ENCODE measurements at places on chromosomes 4 and X.

- no peak overlapping the region for H3K4me3 ChIP-seq
- DNase-seq: no peak
- no peaks in the 10 kb centered on the region for H3K27me3 ChIP-seq
These were observed 286.1 kb upstream of the PRPS2 start for GRCh38 chrX:12505127-12505526.

DNA sequence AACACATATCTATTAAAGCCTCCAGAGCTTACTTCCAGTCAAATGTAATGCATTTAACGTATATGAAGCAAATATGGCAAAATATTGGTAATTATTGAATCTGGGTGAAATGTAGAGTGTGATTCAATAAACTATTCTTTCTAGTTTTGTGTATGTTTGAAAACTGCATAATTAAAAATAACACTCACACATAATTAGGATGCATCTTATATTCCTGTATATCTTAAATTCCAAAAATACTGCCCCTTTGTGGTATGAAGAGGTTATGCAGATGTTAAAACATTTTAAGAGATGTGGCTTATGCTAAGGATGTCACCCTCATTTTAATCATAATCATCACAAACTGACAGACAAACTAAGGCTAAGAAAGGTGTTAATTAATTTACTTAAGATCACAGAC is 182.9 kb downstream of the COX18 start:
- no peak overlapping the region for H3K4me3 ChIP-seq
- no peaks in the 10 kb centered on the region for H3K36me3 ChIP-seq
- no peak overlapping the region for H3K27ac ChIP-seq
- no peaks in the 10 kb centered on the region for H3K4me1 ChIP-seq
- no peak for DNase-seq
- no peaks in the 10 kb centered on the region for H3K27me3 ChIP-seq

- no peaks in the 10 kb centered on the region for H3K27me3 ChIP-seq
- no peak for DNase-seq
- H3K4me3 ChIP-seq: no peak overlapping the region
- no peaks in the 10 kb centered on the region for H3K36me3 ChIP-seq
These were observed 500.8 kb upstream of the PABPC4L start for GRCh38 chr4:134702374-134702773.

- H3K4me3 ChIP-seq: peak overlapping the region; percentile 97
- H3K27me3 ChIP-seq: no peaks in the 10 kb centered on the region
- H3K27ac ChIP-seq: peak overlapping the region; percentile 100
- peak; percentile 12 for DNase-seq
- H3K36me3 ChIP-seq: peaks cover 18% of the 10 kb centered on the region
These were observed 1.7 kb upstream of the CNOT6L start for GRCh38 chr4:77820649-77821561.

GRCh38 chr4:67700116-67700737 is 728 bp downstream of the UBA6 start:
- H3K4me3 ChIP-seq: peak overlapping the region; percentile 99
- H3K36me3 ChIP-seq: peaks cover 46% of the 10 kb centered on the region
- peaks cover 46% of the 10 kb centered on the region for H3K4me1 ChIP-seq

DNA sequence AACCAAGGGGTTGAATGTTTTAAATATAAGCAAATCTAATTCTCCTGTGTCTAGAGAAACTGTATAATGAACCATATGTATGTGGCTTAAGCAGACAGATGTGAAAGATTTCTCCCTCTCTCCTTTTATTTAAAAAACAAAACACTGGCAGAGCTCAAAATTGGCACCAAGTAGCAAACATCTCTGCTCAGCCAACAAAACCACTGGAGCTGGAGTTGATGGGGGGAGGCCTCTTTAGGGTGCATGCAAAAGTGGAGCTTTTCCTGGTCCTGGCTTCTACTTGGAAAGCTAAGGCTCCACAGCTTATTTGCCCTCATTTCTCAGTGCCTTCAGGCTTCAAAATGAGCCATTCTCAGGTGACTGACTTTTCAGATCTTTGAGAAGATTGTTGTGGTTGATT is 95.6 kb downstream of the REPS2 start:
- H3K4me3 ChIP-seq: no peak overlapping the region
- no peak overlapping the region for H3K27ac ChIP-seq
- H3K36me3 ChIP-seq: no peaks in the 10 kb centered on the region
- DNase-seq: no peak
- no peaks in the 10 kb centered on the region for H3K27me3 ChIP-seq
- H3K4me1 ChIP-seq: no peaks in the 10 kb centered on the region

- peaks cover 33% of the 10 kb centered on the region for H3K36me3 ChIP-seq
- no peaks in the 10 kb centered on the region for H3K27me3 ChIP-seq
- no peaks in the 10 kb centered on the region for H3K4me1 ChIP-seq
- H3K4me3 ChIP-seq: no peak overlapping the region
These were observed 24.7 kb downstream of the CUL4B start for GRCh38 chrX:120536061-120536460.
